ENCODE measurements at places on chromosomes 3 and 15. TPM values are rescaled to one million over a fixed set of nuclear protein-coding genes. Genes with fewer than 3 reads are reported as not detected.

TMCC1 gene
- 12.3 TPM for total RNA-seq

MRAS gene
- total RNA-seq, result 25.9 TPM

SAMD7 gene
- total RNA-seq, result not detected

CAND2 gene
- total RNA-seq, result 4.2 TPM

TM6SF1 gene
- total RNA-seq, result 0.85 TPM

TRPM1 gene
- not detected for total RNA-seq

LHFPL4 gene
- not detected for total RNA-seq

CFAP100 gene
- total RNA-seq, result not detected

GUCA1C gene
- total RNA-seq, result not detected

SCN11A gene
- total RNA-seq, result not detected

CPNE4 gene
- total RNA-seq, result not detected

ERC2 gene
- under 0.01 TPM for total RNA-seq

ACKR4 gene
- 6.8 TPM for total RNA-seq

TIGIT gene
- under 0.01 TPM for total RNA-seq

CIP2A gene
- total RNA-seq, result 7.0 TPM

PLEKHO2 gene
- total RNA-seq, result 14.4 TPM

MED12L gene
- total RNA-seq, result 0.28 TPM

XCR1 gene
- not detected for total RNA-seq

SH3GL3 gene
- total RNA-seq, result not detected

HEMK1 gene
- 13.5 TPM for total RNA-seq

TGM5 gene
- not detected for total RNA-seq

CCDC39 gene
- not detected for total RNA-seq

NOX5 gene
- total RNA-seq, result under 0.01 TPM

FRMD4B gene
- 0.85 TPM for total RNA-seq

MLF1 gene
- 12.7 TPM for total RNA-seq

THRB gene
- total RNA-seq, result 1.4 TPM

RASGRF1 gene
- total RNA-seq, result not detected
